Fibroblast of skin of abdomen (primary cell): ENCODE measurements at places on chromosomes 12 and 14.
A peak's percentile ranks its signal among the peaks of the same experiment; 100 is the strongest.

DNA sequence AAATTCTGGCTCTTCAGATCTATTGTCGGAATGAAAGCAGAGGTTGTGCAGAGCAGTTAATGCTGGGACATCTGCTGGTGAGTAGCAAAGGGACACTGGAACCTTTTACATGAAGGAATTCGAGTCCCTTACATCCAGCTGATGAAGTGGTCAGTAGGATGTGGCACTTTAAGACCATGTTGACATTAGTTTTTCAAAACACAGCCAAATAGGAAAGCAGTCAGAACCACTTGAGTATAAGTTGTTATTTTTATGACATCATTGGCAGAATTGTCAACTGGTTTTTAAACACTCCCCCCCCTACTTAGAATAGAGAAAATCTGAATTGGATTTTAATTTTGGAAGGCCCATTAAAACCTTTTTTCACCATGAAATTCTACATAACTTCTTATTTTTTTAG is 46.8 kb upstream of the AMN start:
- no peak for DNase-seq

GRCh38 chr12:91877022-91877421 is 268.6 kb downstream of the BTG1 start:
- DNase-seq = peak; percentile 51

DNA sequence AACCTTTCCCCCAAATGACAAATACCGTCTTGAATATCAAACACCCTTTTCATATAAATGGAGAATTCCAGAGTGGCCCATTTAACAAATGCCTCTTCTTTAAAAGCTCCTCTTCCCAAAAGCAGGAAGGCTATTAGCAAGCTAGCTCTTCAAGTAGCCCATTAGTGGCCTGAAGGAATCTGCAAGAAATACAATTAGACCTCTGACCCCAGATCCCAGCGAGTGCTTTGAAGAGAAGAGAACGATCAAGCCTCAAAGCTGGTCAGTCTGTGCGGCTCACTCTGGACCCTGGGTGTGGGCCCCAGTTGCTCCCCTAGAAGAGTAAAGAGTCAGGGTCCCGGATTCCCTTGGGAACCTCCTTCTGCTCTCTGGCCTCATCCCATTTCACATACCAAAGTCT is 325.6 kb downstream of the NUAK1 start:
- no peak for DNase-seq

- no peak for DNase-seq
These were observed 13.8 kb downstream of the RCOR1 start for GRCh38 chr14:102606296-102606695.

DNA sequence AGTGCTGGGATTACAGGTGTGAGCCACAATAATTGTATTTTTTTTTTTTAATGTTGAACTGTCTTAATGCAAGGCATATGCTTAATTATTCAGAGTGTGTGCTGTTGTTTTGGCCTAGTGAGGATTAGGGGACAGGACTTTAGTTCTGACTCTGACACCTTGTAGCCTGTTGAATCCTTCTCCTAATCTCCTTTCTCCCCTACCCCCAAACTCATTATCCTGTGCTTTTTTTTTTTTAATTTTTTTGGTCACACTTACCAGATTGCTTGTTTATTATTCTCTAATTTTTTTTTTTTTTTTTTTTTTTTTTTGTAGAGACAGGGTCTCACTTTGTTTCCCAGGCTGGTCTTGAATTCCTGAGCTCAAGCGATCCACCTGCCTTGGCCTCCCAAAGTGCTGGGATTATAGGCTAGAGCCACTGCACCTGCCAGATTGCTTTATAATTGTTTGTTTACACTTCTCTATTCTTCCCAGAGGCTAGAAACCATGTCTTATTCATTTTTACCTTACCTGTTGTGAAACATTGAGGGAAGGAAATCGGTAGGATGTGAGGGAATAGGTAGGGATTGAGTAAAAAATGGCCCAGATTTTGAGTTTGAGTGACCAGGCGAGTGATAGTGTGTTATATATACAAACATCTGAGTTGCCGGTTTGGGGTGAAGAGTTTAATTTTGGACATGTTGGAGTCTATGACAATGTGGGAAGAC is 32.2 kb downstream of the DIP2B start:
- no peak for DNase-seq

GRCh38 chr14:103151270-103151945 is 28.1 kb downstream of the TNFAIP2 start:
- DNase-seq = no peak

DNA sequence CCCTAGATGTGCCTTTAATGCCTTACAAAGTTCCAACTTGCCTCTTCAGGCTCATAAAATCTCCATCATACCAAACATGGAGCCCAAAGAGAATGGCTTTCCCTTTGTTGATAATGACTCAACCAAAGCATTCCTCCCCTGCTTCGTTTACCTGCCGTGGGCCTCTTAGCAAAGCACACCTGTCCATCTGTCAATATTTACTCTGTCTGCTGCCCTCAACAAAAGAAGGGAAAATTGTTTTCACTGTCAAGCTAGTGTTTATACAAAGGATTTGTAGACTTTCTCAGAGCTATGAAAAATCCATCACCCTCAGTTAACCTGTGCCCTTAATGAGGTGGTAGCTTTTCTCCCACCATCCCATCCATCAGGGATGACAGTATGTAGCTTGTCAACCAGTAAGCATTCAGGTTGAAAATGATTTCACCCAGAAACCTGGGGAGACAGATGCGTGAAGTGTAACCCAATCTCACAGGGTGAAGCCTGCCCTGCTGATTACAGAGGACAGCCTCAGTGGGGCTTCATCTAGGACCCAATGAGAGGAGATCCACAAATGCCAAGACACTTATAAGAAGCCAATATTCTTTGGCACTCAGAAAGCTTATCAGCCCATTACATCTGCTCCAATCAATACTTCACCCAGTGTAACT is 278.1 kb downstream of the NUAK1 start:
- no peak for DNase-seq

DNA sequence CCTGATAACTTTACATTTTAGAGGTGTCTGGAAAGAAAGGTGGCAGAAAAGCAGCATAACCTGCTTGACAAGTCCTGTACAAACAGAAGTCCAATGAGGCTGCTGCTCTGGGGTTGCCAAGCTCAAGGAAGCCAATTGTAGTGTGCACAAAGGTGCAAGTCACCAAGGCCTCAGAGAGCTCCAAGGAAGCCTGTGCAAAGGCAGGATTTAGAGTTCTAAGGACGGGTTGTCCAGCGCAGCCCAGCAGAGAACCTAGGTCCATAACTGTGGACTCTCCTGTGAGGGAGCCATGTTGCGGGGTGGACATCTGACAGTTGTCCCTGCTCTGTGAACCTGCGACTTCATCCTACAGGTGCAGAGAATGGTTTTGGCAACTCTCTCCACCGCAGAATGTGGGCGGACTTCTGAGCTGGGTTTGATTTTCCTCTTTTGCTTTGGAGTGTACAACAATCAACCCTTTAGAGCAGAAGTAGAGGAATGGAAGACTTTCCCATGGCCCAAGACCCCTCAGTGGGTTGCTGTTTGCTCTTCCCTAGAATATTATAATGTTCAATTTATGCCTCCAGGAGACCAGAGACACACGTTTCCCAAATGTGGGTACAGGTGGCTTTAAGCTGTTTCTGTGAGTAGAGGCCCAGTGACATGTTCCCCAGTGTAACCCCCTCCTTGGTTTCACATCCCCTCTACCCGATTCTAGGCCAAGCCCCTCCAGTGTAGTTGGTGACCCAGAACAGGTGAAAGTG is 81.0 kb downstream of the ETV6 start:
- DNase-seq = no peak

GRCh38 chr14:90644882-90645281 is 171.3 kb downstream of the TTC7B start:
- peak; percentile 62 for DNase-seq

DNA sequence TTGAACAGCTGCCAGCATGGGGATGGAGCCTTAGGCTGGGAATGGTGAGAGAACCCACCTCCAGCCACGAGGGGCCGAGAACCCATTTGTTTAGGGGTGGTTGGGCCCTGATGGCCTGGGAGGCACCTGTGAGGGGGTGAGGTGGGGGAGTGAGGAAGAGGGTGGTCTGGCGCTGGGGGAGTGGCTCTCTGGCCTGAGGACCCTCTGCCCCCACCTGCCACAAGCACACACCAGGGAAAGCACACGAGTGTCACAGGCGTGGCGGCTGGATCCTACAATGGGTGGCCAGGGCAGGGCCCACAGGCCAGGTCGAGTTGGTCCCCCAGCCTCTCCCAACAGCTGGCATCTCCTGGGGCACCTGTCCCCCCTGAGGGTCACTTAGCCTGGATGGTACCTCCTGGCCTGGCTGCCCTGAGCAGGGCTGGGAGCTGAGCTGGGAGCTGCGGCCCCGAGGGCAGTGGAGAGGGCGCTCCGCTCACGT is 340.5 kb downstream of the TMEM121 start:
- DNase-seq = no peak

DNA sequence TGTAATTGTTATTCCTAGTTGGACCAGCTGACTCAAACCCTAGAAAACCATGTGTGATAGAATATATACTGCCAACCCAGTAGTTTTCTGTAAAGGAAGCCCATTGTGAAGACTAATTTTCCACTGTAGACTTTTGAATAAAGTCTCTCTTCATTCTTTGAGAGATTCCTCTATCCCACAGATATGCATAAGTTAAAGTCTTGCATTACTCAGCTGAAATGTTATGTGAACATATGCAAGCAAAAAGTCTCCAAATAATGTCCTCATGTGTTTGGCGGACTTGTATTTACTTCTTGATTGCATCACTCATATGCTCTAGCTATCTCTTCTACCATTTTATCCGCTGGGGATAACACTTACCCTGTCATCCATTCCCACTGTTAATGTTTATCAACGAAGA is 35.1 kb upstream of the OTOGL start:
- DNase-seq = peak; percentile 95

- no peak for DNase-seq
These were observed 239 bp downstream of the ZFP36L1 start for GRCh38 chr14:68792678-68792978.

DNA sequence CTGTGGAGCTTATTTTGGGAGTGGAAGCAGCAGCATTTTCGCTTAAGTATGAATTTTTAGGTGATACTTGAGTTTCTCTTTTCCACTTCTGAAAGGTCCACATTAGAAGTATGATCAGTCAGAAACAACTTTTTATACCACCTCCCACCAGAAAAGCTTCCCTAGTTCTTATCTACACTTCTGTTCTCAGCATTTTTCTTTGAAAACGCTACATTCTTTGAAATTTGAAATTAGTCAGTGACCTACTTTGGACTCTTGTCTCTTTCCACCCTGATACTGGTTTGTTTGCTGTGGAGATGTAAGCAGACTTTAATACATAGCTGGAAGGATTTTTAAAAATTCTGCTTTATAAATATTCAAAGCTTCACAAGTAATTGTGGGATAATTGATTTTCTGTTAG is 22.2 kb downstream of the PCBP2 start:
- DNase-seq = no peak

DNA sequence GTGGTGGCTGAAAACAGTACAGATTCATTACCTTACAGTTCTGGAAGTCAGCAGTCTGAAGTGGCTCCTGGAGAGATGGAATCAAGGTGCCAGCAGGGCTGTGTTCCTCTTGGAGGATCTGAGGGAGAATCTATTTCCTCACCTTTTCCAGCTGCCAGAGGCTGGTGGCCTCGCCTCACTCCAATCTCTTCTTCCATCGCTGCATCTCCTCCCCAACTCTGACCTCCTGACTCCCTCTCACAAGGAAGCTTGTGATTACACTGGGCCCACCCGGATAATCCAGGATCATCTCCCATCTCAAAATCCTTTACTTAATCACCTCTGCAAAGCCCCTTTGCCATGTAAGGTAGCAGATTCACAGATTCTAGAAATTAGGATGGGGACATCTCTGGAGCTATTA is 11.4 kb upstream of the NCOR2 start:
- no peak for DNase-seq

DNA sequence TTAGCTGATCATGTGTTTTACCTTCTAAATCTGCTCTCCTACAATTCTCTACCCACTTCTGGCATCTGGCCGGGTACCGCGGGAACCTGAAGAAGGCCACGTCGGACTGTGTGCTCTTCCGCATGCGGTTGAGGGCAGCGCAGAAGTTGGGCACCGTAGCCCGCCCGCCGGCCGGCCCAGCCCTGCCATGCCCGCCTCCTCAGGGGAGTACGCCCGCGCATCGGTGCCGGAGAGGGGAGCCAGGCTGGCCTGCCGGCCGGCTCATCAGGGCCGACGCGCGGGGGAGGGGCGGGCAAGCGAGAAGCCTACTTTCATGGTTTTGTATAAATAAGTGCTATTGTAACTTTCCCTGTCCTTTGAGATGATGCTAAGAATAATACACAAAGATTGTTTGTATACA is 19.9 kb upstream of the ADAMTS20 start:
- DNase-seq = no peak

GRCh38 chr12:109458771-109459208 is 18.3 kb downstream of the KCTD10 start:
- peak; percentile 18 for DNase-seq

DNA sequence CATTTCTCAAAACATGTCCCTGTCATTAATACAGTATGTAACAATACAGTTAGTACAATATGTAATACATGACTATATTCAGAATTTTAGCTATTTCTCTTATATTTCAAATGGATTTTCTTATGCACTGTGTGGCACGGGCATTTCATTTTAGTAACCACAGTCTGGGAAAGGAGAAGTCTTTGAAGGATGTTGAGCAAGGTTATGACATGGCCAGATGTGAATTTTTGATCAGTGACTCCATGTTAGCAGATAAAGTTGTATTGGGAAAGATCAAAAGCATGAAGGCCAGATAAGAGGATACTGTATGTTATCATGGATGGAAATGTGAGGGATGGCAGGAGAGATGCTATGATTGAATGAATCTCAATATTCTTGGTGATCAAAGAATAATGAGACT is 285.2 kb downstream of the NAV3 start:
- DNase-seq = no peak

- DNase-seq = no peak
These were observed 85.3 kb downstream of the EML1 start for GRCh38 chr14:99878563-99878962.

- DNase-seq = peak; percentile 13
These were observed 56.5 kb upstream of the CFL2 start for GRCh38 chr14:34770901-34771300.

GRCh38 chr12:14841761-14842160 is 1.6 kb downstream of the ART4 start:
- DNase-seq = peak; percentile 62

DNA sequence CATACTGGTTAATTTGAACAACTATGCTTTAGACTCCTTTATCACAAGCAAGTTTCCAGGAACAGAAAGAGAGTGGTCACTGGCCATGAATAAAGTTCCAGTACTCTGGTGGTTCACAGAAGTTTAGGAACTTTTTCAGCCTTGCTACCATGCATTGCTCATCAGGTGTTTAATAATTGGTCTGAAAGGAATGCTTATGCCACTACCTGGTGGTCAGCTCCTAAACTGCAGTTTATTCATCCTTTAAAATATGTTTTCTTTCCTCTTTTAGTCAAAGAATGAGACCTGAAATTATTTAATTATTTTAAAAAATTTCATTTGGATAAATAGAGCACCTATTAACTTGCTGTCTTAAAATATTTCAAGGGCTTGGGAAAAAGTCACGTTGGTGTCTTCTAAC is 260.1 kb upstream of the OR4E1 start:
- DNase-seq = no peak
